Central memory CD8-positive, alpha-beta T cell (primary cell): ENCODE measurements at places on chromosomes 13 and 19.

- no peak for DNase-seq
These were observed 256.4 kb upstream of the STARD13 start for GRCh38 chr13:33541962-33542308.

GRCh38 chr13:83831796-83832195, 50.5 kb downstream of the SLITRK1 start:
- no peak for DNase-seq

DNA sequence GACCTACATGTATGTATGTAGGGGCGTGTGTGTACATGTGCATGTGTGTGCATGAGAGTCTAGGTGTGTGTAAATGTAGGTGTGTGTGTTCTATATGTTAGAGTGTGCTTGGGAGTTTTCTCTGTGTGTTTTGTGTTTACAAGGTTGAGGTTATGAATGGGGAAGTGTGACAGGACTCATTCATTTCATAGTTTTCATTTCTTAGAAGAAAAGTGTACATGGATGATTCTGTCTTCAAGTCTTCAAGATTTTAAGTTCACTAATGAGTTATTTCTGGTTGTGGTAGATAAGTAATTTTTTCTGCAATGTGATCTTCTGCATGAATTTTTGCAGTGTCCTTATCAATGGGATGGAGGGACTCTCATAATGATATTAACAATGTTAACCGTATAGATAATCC, 118.2 kb upstream of the SLC10A2 start:
- no peak for DNase-seq

DNA sequence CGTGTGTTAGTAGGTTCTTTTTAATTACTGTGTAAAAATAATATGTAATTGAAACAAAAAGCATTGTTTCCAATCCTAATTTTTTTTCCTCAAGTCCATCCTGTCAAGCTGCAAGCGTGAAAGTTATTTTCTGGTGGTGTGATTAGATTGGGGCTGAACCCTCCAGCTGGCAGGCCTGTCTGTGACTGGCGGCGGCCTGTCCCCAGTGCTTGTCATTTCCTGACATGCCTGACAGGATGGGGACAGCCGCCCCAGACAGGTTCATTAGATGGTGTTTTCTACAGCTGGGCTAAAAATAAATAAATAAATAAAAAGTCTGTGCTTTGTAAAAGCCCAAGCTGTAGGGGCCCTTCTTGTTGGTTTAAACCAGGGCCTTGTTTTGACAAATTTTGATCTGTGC, 53.7 kb upstream of the MAB21L1 start:
- DNase-seq, result no peak

DNA sequence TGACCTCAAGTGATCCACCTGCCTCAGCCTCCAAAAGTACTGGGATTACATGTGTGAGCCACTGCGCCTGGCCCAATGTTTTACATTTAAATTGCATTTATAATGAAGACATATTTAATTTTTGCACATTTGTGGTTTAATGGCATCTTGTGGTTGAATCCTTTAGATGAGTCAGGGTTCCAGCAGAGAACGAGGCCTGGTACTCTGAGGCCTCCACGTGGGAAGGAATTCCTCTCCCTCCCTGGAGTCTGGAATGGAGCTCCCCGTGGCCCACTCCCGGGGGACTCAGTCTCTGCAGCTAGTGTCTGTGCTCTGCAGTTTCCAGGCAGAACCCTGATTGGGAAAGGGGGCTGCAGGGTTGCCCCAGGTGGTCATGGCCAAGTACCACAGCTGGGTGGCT, 24.2 kb downstream of the ZFR2 start:
- no peak for DNase-seq

DNA sequence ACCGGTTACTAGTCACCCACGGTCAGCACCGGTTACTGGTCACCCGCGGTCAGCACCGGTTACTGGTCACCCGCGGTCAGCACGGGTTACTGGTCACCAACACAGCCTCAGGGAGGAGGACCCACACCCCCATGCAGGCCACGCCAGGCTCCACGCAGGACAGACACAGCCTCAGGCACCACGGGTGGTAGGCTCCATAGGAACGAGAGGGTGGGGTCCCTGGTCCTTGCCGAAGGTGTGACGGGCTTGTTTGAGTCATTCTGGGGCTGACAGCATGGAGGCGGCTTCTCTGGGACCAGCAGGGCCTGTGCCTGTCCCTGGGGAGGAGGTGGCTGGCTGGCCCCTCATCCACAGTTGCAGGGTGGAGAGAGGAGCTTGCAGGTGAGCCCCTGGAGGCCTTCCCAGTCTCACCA, 122.8 kb upstream of the SOX1 start:
- DNase-seq, result no peak

DNA sequence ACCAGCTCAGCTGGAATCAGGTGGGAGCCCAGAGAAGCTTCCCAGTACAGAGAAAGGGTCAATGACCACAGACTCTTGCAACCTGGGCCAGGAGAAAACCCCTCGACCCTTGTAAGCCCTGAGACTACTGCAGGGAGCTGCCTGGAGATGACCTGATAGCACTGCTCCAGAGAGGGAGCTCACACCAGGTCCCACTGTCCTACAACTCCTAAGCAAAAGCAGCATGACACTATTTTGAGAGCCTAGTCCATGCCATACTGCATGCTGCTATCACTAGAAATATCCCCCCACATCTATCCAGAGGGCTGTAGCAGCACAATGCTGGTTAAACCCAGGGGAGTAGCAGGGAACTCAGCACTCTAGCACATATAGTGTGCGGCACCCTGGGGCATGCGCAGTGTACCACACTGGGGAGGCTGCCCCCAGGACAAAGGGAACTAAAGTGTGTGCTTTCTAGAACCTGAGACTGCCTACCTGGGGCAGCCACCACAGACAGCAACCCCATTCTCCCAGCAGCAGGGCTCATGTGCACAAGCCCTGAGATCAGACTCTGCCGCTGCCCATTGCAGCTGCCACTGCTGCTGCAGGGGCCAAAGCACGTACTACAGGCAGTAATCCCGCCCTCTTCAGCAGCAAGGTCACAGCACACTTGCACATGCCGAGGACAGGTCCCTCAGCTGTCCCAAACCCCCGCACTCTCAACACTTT, 27.1 kb upstream of the N4BP2L1 start:
- DNase-seq, result no peak

DNA sequence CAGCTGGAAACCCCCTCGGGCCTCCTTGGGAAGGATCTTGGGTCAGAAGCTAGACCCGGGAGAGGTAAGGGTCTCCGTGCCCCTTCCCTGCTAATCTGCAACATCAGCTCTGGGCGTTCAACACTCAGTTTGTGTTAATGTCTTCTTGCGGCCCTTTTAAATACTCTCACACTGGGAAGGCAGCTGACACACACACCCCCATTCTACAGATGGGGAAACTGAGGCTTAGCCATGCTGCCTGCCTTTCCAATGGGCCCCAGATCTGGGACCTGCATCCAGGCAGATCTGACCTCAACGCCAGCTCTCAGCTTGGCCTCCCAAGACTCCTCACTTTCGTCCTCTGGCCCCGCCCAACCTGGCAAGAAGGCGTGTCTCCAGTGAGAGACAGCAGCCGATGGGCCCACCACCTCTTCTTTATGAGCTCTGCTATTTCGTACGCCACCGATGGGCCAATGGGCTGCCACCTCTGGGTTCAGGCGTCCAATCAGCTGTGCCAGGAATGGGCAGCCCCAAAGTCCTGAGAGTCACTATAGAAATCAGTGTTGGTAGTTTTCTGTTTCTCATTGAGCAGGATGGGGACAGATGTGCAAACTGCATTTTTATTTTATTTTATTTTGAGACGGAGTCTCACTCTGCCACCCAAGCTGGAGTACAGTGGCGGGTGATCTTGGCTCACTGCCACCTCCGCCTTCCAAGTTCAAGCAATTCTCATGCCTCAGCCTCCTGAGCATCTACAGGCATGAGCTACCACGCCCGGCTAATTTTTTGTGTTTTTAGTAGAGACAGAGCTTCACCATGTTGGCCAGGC, 43.8 kb downstream of the DNM2 start:
- DNase-seq, result no peak

GRCh38 chr19:32457571-32458158, 52.1 kb downstream of the DPY19L3 start:
- no peak for DNase-seq

- DNase-seq, result no peak
These were observed 4.5 kb upstream of the LIN7B start for GRCh38 chr19:49109569-49110233.

- DNase-seq, result no peak
These were observed 5.2 kb downstream of the DOCK9 start for GRCh38 chr13:98972627-98973026.

- no peak for DNase-seq
These were observed 63.4 kb upstream of the LRCH1 start for GRCh38 chr13:46489586-46490023.

DNA sequence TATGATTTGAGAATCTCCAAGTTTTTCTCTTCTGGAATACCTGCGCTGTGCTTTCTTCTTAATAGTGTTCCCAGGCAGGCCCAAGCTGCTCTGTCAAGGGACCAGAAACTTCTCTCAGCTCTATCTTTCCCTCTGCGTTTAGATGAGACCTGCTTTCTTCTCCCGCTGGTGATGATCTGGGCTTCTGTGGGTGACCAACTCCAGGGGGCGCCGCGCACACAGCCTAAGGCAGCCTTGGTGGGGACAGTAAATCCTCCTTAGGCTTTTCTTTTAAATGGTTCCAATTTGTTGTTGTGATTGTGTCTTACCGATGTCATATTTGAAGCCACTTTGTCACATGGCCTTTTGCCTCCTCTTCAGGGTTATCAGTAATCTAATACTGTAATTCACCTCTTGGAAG, 439.4 kb upstream of the KLF12 start:
- DNase-seq, result no peak

GRCh38 chr19:35306473-35307246, 14.7 kb downstream of the MAG start:
- no peak for DNase-seq

- no peak for DNase-seq
These were observed 2.0 kb upstream of the ZDHHC20 start for GRCh38 chr13:21461131-21461530.

GRCh38 chr13:113489549-113490495, 689 bp downstream of the DCUN1D2 start:
- no peak for DNase-seq

GRCh38 chr19:54100561-54100960, at the start of gene OSCAR:
TSS of gene OSCAR (minus strand) at chr19:54100803. CDS start at chr19:54100792, 11 bp downstream.
- no peak for DNase-seq
